ENCODE measurements at places on chromosomes 12 and 14.
A peak's percentile ranks its signal among the peaks of the same experiment; 100 is the strongest.

DNA sequence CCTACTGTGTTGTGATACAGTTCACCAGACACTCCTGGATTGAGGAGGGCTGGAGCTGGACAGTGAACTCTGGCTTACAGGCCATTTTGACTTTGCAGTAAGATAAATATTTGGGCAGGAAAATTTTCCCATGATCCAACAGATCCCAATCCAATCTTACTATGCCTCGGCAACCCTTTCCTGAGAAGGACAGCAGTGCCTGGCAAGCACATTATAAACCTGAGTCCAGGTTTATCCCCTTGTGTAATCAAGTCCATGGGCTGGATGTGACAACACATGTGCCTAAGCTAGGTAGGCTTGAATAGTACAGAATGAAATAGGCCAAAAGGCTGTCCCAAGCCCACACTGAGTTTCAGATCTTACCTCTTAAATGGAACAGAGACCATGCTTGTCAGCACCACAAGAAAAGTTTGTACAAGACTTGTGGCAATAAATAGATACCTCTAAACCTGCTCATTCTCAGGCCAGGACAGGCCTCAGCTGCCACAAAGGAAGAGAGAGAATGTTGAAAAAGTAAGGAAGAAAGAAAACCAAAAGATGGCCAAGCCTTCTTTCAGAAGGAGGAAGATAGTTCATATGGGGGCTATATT, 34.9 kb downstream of the CREBL2 start:
- DNase-seq, result no peak

DNA sequence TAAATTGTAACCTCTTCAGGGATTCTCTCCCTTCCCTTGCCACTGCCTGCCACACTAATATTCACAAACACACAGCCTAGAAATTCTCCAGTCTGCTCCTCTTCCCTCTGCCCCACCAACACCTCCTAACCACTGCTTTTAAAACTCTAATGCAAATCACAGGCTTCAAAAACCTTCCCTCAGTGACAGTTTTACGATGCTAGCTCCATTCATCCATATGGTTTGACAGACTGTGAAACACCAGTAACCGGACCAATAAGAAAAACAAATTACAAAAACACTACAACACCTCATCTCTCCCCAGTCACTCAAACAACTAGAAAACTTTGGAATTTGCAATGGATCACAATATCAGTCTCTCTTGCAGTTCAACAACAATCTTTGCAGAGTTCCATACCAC, 5.7 kb downstream of the DPF3 start:
- no peak for DNase-seq

DNA sequence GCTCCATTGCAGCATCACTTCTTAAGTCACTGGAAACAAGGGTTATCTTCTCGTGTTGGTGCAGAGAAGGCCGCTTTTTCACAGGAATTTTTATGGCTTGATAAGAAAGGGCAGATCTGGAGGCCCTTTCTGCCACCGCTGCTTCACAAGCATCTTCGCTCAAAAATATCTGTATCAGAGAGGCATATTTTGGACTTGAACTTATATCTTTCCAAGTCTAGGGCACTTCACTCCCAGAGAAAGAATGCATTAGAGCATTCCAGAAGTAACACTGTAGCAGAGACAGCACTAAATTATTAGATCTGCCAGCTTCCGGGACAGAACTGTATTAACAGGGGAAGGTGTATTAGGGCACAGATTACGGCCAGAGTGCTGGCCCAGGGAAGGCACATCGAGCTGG, 151.7 kb upstream of the AMIGO2 start:
- no peak for DNase-seq

GRCh38 chr12:26379777-26380467, 184.5 kb downstream of the SSPN start:
- DNase-seq, result no peak

DNA sequence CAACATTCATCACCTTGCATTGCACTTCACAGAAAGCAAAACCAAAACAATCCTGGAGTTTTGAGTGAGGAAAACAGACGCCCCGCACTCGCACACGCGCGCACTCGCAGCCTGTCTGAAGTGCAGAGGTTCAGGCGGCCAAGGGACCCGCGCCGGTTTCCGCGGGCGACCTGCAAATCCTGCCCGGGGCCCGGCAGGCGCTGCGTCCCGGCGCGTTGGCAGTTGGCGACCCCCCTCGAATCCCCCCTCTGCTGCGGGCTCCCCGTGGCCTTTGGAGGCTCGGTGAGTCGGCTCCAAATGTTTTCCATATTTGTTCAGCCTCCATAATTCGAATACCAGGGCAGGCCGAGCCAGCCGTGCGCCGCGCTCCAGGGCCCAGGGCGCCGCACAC, at the start of gene SSPN:
Gene SSPN, plus strand, starts transcription at position 324 of the 391 bp plus-strand sequence. CDS start 100 bp downstream, outside the sequence.
- DNase-seq, result no peak

- DNase-seq, result no peak
Measured at GRCh38 chr14:52179141-52179790, 88.2 kb upstream of the PTGDR start.

DNA sequence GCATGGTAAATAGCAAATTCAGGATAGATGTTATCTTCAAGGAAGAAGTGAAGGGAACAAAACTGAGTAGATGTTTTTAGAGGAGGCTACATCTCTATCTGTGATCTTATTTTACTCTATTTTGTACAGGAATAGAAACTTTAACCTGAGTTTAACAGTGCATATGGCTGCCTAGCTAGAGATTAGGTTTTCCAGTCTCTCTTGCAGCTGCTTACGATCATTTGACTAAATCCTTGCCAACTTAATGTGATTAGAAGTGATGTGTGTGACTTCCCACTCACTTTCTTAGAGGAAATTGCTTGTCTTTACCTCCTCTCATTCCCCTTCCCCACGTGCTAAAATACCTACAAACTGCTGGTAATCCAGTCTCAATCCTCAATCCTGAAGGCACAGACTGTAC, 26.5 kb upstream of the SLC15A5 start:
- DNase-seq, result no peak

- DNase-seq, result no peak
Measured at GRCh38 chr12:121829250-121829918, 25.6 kb downstream of the SETD1B start.

GRCh38 chr14:50001151-50001998, 108.5 kb downstream of the ARF6 start:
- no peak for DNase-seq

- DNase-seq, result no peak
Measured at GRCh38 chr12:93982771-93983315, 165.5 kb upstream of the PLXNC1 start.

DNA sequence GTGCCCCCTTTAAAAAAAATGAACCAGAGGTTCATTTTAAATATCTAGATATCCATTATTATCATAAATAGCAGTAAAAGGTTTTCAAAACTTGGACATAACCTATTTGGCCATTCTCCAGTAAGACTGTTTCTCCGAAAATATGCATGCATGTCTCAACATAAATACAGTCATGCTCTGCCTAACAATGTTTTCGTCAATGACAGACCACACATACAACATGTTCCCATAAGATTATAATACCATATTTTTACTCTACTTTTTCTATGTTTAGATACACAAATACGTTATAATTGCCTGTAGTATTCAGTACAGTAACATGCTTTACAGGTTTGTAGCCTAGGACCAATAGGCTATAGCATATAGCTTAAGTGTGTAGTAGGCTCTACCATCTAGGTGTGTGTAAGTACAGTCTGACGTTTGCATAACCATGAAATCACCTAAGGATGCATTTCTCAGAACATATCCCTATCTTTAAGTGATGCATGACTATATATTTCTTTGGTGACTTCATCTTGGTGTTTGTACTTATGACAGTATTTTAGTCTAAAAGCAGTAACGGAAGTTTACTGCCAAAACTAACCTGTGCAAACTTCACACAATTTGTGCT, 3.2 kb downstream of the TMEM19 start:
- no peak for DNase-seq

DNA sequence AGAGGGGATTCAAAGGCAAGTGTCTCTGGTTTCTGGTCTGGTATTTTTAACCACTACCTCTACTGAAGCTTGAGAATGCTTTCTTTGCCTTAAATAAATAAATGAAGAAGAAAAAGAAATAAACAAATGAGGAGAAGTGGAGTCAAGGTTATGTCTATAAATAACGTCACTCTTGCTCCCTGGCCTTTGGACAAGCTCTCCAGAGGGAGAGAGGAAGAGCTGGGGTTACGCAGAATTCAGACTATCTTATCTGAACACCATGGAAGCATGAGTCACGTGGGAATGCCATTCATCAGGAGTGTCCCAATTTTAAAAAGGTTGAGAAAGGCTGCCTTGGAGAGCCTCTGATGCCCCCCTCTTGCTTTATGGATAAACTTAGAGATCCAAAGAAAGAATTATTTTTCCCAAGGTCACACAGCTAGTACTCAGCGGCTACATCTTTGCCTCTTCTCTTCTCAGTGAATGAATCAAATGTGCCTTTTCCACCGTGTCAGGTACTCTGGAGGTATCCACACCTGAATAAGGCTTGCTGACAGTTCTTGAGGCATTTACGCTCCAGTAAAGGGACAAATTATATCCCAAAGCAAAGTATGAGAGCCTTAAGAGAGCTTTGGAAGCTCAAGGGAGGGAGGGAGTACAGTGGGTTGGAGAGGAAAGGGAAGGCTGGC, 12.9 kb upstream of the MSI1 start:
- DNase-seq, result no peak

DNA sequence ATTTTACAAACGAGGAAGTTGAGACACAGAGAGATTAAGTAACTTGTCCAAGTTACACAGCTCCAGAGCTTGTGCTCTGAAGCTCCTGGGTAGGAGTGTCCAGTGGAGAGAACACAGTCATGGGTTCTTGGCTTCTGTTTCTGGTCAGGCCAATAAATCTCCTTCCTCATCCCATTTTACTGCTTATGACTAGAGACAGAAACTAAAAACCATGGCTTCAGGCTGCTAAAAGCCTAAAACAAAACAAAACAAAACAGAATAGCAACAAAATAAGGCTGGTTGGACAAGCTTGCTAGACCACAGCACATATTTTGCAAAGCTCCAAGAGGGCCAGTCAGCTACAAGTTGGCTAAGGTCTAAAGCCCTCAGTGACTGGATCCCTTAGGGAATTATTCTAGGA, 49.8 kb downstream of the PTGER2 start:
- no peak for DNase-seq

DNA sequence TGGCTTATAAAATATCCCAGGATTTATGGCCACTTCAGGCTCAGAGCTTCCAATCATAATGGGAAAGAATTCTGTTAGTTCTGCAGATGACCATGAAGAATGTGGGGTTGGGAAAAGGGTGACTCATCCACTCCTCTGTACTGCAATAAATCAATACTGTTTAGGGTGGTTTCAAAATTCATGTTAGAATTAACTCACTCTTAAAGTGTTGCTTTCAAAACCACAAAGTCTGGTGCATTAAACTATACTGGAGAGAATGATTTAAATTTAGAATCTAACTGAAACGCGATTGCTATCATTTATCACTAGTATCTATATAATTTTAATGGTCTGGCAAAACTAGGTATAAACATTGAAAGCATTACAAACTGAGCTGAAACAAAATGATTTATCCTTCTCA, 798 bp downstream of the CCDC198 start:
- DNase-seq, result peak; percentile 84
